ENCODE measurements at places on chromosomes 2 and 18. TPM values are rescaled to one million over a fixed set of nuclear protein-coding genes. Genes with fewer than 3 reads are reported as not detected.

The DSC3 gene
- not detected for polyA plus RNA-seq

DNA sequence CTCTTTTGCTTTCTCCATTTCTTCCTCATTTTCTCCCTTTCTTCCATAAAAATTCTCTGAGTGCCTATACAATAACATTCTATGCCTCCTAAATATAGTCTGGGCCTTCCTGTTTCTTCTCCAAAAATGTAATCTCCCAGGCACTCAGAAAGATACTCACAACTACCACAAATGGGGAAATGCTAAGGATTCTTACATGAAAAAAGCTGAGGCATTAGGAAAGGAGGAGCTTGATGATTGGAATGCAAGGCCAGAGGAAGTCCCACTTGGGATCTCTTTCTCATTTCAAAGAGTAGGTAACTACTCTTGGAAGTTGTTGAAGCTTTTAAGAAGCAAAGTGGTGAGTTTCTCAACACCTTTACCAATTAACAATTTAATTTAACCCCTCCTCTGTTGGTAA, 3.4 kb downstream of the VSNL1 start:
- H3K4me1 ChIP-seq, result peaks cover 10% of the 10 kb centered on the region
- peak; percentile 43 for DNase-seq
- no peaks in the 10 kb centered on the region for H3K27me3 ChIP-seq
- H3K4me3 ChIP-seq, result no peak overlapping the region
- no peaks in the 10 kb centered on the region for H3K36me3 ChIP-seq

DNA sequence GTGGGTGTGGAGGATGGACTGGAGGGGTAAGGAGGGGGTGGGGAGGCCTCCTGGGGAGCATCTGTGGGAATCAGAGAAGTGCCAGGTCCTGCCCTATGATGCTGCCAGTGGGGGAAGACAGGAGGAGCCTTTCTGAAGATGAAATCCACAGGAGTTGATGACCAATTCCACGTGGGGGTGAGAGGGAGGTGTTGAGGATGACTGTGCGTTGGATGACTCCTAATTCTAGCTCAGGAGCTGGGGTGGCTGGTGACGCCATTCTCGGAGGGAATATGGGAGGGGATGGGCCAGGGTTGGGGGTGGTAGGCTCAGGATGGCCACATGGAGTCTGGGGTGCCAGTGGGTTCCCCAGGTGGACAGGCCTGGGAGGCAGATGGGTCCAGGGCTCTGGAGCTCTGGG, 32.3 kb downstream of the EMX1 start:
- no peaks in the 10 kb centered on the region for H3K27me3 ChIP-seq
- DNase-seq, result peak; percentile 70
- no peak overlapping the region for H3K4me3 ChIP-seq

- H3K27me3 ChIP-seq, result no peaks in the 10 kb centered on the region
- peak overlapping the region; percentile 97 for H3K27ac ChIP-seq
- H3K4me3 ChIP-seq, result peak overlapping the region; percentile 24
- DNase-seq, result peak; percentile 86
Observed at GRCh38 chr18:63869851-63870250, 17.7 kb upstream of the SERPINB2 start.

The FECH gene
- polyA plus RNA-seq, result 33.4 TPM

GRCh38 chr18:22551536-22552151, 133.9 kb upstream of the CTAGE1 start:
- DNase-seq, result peak; percentile 92
- peaks cover 43% of the 10 kb centered on the region for H3K4me1 ChIP-seq
- peak overlapping the region; percentile 75 for H3K27ac ChIP-seq
- H3K36me3 ChIP-seq, result no peaks in the 10 kb centered on the region
